ENCODE measurements at places on chromosomes 1 and 21. TPM values are rescaled to one million over a fixed set of nuclear protein-coding genes. Genes with fewer than 3 reads are reported as not detected.

Gene HCRTR1
- total RNA-seq, result not detected

Gene KCNT2
- 0.29 TPM for total RNA-seq

Gene INSRR
- 0.18 TPM for total RNA-seq

Gene CD101
- total RNA-seq, result 1.7 TPM

Gene KRTAP22-2
- total RNA-seq, result not detected

DNA sequence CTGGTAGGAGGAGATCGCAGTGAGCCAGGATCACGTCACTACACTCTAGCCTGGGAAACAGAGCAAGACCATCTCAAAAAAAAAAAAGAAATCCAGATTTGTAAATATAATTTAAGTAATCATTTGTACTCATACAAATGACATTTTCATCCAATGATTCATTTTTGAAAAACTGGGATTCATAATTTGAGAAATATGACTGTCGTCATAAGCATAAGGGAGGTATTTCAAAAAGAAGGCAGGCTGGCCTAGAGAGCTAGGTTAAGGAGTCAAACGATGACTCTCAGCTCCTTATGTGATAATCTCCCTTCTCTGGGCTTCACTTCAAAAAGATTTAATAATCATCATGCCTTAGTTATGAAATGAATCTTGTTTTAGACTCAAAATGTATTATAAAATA lies 2.3 kb downstream of the GART start:
- DNase-seq, result no peak

DNA sequence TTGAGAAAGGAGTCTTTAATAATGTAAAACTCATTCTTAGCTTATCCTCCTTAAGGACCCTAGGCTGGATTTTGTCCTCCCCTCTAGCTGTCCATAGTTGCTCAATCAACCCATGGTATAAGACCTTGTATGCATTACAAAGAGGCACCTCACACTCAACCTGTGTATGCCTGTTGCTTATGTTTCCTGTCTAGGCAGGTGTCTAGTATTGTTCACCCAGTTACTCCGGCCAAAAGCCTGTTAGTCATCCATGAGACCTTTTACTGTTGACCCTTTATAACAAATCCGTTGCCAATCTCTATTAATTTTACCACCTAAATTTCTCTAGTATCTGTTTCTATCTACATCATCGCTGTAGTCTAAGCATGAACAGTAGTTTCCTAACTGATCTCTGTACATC lies 3.7 kb downstream of the LYPLAL1 start:
- no peak for DNase-seq

DNA sequence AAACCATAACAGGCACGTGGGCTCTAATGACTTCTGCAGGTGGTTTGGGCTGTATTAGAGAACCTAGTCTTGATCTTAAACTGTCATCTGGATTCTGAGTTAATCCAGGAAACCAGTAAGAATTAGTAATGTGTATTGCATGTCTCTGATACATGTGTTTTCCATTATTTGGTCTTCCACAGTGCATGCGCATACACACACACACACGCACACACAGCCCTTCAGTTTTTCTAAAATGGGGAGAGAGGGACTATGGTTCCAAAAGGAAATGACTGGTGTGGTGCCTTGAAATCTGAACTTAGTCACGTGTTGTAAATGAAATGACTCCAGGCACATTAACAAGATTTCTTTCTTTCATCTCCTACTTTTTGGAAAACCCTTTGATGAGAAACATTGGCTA lies 67.6 kb downstream of the OLFML2B start:
- peak; percentile 74 for DNase-seq

DNA sequence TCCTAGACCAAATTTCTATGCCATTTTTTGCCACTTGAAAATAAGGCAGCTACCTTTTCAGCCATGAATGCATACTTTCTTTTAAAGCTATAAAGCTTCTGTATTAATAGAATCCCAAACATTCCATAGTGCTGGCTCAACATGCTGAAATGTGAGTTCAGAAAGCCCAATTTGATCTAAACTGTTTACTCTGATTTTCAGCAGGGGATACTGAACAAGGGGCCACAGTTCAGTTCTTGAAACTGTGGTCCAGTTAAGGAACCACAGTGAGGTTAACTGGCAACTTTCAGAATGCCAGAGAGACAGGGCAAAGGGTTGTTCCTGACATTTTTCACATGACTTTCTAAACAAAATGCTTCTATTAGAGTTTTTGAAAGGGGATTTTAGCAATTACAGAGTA lies 85.7 kb upstream of the COL11A1 start:
- no peak for DNase-seq

DNA sequence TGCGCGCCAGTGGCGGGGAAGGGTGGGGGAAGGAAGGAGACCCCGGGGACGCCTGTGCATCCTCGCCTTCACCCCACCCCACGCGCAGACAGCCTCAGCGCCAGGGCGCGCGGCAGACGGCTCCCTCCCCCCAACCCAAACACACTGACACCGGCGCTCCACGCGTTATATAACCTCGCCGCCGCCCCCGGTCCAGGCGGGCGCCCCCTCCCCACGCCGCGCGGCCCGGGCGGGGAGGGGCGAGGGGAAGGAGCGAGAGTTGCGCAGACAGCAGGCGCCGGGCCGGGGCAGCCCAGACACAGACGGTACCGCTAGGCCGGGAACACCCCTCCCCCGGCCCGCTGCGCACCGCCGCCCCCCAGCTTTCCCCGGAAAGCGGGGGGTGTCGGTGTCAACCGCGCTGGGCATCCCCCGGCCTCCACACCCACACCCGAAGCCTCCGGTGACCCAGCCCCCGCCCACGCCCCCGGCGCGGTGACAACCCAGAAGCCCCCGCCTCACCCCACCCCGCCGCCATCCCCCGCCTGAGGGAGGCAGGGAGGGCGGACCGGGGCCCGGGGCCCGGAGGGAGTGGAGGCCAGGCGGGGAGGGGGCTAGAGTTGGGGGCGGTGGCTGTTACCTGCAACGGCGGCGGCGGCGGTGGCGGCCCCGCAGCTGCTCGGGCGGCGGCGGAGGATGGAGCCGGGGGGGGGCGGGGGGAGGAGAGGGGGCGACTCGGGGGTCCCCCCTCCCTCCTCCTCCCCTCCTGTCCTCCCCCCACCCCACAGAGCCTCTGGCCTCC lies 432 bp downstream of the AKT3 start:
- DNase-seq, result peak; percentile 75

DNA sequence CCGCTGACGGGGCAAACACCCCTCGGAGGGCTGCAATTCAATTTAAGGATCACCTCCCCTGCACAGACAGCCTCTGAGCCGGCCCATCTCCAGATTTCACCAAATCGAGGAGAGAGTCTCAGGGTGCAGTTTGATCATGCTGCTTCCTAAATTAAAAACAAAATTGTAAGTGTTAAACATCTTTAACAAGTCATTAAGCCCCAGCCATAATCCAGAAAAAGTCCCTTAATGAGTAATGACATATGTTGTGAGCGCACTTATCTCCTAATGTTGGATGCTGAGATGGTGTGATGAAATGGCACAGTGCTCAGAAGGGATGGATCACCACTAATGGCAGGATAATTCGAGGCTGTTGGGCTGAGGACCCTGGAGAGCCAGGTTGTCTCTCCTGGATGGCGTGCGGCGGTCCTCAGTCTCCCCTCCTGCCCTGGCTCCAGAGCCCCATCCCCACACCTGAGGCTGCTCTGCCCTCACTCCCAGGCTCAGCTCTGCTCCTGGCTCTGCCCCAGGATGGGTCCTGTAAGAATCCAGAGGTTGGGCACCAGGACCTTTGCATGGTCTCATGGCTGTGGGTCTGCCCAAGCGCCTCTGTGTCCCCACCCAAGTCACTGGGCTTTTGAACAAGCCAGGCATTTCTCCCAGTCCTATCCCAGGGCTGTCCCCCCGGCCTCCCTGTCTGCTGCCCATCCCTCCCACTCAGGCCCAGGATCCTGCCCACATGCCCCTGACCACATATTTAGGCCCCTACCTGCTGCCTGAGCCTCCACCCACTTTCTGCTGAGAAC lies 224.4 kb upstream of the POU3F1 start:
- no peak for DNase-seq

DNA sequence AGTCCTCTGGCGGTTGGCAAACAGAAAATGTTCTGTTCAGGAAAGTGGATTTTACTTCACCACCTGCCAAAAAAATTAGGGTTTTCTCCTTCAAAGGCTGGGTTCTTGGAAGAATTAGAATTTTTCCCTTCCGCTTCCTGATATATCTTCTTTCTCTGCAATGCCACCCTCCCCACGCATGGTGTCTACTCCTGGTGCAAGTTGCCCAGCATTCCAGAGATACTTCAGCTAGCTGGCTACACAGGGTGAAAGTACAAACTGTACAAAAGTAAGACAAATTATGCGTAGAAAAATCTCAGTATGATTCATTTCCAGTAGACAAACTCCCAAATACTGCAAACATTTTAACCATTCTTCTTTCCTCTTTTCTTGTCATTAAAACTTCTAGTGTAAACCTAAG lies 430.1 kb upstream of the ESRRG start:
- DNase-seq, result no peak

- peak; percentile 54 for DNase-seq
These were observed 48.3 kb downstream of the IL23R start for GRCh38 chr1:67214420-67215174.

DNA sequence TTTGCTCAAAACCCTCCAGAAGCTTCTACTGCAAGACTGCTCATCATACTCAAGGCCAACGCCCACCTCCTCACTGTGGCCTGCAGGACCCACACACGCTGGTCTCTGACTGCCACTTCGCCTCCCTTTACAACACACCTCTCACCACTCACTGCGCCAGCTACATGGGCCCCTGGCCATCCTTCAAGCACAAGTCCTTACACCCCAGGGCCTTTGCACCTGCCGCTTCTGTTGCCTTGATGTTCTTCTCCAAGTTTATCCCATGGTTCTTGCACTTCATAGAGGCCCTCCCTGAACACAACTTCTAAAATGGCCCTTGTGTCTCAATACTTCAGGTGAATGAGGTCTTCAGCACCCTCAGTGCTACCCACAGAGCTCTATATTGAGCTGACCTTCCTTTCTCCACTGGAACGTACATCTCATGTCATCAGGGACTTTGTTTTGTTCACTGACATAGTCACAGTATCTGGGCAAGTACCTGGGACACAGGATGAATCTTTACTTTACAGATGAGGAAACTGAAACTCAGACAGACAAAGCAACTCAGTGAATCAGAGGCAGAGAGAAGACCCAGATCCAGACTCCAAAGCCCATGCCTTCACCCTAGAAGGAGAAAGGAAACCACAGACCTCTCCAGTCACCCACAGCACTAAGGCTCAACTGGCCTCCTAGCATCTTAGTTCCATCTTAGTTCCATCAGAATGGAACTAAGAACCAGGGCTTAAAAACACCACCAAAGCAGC lies 34.7 kb upstream of the CLSTN1 start:
- DNase-seq, result no peak
